ENCODE measurements at places on chromosomes 2 and 18. TPM values are rescaled to one million over a fixed set of nuclear protein-coding genes. Genes with fewer than 3 reads are reported as not detected.

GRCh38 chr18:2138552-2138951 lies 432.8 kb downstream of the METTL4 start:
- no peak for DNase-seq

DNA sequence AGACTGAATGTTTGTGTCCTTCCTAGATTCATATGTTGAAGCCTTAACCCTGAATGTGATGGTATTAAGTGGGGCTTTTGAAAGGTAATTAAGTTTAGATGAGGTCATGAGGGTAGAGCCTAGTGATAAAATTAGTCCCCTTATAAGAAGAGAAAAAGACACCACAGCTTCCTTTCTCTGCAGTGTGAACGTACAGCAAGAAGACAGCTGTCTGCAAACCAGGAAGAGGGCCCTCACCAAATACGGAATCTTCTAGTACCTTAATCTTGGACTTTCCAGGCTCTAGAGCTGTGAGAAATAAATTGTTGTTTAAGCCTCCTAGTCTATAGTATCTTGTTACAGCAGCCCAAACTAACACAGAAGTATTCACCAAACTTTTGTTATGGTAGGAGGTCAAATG lies 57.1 kb upstream of the CYTIP start:
- DNase-seq: no peak

- no peak for DNase-seq
Measured at GRCh38 chr18:48051945-48052840, 121.7 kb upstream of the SMAD2 start.

GRCh38 chr18:21741312-21741561 lies 645 bp downstream of the MIB1 start:
- no peak for DNase-seq

GRCh38 chr2:174438146-174438886 lies 42.8 kb downstream of the SCRN3 start:
- no peak for DNase-seq

DNA sequence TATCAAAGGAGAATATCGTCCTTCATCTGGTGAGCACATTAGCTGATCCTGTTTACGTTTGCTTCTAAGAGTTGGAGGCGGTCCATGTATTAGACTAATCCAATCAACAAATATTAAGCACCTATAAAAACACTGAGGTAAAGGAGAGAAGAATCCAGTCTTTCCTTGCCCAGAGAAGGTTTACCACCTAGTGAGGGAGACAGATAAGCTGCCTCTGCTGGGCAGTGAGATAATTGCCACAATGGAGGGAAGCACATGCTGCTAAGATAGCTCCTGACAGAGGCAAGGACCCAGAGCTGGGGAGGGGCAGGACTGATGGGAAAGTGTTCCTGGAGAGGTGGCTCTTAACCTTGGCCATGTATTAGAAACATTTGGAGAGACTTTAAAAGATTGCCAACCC lies 36.7 kb upstream of the ST8SIA5 start:
- DNase-seq: peak; percentile 2

- DNase-seq: no peak
Measured at GRCh38 chr2:8462280-8462679, 219.6 kb upstream of the ID2 start.

DNA sequence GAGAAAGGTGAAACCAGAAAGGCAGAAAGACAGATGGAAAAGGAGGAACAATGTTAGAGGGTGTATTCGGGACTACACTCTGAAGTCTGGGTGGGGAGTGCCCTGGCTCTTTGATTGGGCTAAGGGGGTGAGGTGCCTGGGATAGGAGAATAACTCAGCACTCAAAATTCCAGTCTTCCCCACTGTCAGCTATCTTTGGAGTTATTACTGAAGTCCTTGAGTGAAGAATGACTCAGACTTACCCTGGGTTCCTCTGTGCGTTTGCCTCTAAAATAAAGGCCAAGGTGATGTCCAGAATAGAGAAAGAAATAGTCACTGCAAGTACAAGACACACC lies 151.8 kb upstream of the SERPINE2 start:
- DNase-seq: peak; percentile 12

GRCh38 chr2:29236074-29236473 lies 120.9 kb downstream of the CLIP4 start:
- DNase-seq: no peak

- no peak for DNase-seq
Measured at GRCh38 chr18:44862112-44862511, 181.4 kb downstream of the SETBP1 start.

DNA sequence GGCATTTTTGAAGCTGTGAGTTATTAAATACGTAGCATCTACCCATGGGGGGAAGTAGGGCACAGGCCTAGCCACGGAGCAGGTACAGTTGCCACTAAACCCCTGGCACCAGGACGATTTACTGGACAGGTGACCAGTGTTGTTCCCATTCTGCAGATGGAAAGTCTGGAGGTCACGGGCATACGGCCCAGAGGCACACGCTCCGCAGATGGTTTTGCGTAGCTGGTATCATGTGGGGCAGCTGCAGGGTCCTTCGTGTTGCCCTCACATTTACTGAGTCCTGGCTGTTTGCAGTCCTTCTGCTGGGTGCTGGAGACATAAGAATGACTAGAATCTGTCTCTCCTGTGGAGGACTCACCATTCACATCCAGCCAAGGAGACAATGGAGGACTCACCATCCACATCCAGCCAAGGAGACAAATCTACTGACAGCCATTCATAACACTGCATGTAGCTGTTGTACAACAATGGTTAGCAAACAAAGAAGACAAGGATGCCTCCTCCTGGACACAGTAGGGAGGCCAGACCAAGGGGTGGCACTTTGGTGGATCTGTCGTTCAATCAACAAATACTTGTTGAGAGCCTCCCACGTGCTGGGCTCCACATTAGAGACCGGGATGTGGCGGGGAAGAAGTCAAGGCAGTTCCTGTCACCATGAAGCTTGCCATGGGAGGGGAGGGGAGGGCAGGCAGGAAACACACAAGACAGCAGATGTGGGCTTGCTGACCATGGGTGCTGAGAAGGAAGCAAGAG lies 24.9 kb downstream of the TWIST2 start:
- DNase-seq: no peak

DNA sequence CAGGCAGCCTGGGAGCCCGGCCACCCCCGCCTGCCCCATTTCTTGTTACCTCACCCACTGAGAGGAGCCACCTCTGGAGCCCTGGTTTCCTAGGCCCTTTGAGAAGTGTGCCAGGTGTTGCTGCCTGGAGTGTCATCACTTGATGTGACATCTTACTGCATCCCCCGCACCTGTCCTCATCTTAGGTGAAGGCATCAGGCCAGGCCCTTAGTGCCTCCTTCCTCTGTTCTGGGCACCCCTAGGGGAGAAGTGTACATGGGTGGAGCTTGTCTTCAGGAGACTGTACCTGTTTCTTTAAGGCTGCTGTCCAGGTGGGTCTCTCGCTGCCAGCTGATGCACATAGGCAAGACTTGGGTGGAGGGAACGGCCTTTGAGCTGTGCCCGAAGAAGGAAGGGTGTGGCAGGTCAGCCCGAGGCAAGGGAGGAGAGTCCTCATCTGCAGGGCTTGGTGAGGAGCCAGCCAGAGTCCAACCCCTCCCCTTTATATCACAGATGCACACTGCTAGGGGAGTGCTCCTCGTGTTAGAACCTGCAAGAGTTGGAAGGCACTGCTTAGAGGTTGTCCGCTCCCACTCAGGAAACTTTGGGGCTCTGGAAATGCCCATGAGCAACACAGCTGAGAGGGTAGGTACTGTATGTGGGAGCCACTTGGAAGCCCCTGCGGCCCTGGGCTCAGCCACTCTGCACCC lies 45.9 kb downstream of the NCK2 start:
- peak; percentile 14 for DNase-seq

- no peak for DNase-seq
Measured at GRCh38 chr2:108309903-108310302, 21.2 kb downstream of the SULT1C2 start.

DNA sequence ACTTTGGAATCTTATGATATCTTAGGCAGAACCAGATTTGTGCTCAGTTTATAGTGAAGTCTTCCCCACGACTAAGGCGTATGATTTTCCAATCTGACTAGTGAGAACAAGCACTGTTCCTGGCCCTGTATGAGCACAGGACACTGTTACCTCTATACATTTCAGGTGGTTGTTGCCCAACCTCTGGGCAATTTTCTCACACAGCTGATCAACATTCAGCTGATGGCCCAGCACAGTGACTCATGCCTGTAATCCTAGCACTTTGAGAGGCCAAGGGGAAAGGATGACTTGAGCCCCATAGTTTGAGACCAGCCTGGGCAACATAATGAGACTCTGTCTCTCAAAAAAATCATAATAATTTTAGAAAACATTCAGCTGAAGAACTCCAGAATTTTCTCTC lies 119.5 kb downstream of the ASXL3 start:
- no peak for DNase-seq

DNA sequence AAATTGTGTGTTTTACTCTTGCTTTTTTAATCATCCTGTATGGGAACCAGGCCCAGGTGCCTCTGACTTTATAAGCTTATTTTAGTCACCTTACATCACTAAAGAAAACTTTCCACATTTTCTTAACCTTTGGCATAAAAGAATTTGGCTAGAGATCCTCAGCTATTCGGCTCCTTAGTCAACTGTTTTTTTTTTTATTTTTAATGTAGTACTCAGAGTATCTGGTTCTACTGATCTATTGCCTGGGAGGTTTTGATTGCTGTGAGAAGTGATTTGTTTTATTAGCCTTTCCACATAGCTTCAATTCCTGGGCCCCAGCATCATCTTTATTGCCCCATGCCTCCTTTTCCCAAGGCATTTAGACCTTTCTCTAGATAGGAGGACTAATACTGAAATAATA lies 121.0 kb downstream of the MYO1B start:
- peak; percentile 15 for DNase-seq

DNA sequence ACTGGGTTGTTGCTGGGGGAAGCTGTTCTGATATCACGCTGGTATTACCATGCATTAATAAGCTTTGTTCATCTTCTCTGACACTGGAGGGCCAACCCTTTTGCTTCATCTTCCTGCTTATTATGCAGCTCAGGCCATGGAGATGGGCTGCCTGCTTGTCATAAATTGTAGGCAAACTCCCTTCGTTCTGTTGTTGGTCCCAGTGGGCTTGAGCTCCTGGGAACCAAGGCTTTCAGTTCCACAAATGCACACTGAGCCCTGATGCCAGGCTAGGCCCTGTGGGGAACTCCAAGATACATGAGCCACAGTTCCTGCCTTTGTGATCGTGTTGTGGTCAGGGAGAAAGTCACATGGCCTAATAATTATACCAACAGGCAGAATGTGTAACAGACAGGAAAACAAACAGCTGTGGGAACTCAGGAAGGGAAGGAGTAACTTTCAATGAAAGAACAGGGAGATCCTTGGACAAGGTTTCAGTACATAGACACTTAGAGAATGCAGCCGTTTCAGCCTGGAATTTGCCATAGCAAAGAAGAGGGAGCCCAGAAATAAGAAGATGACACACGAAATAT lies 49.0 kb upstream of the BCL2L11 start:
- peak; percentile 79 for DNase-seq

GRCh38 chr2:9099341-9099751 lies 95.9 kb upstream of the MBOAT2 start:
- peak; percentile 55 for DNase-seq

- no peak for DNase-seq
Measured at GRCh38 chr2:168039881-168040280, 207.5 kb downstream of the STK39 start.

GRCh38 chr18:21897811-21898210 lies 157.2 kb downstream of the MIB1 start:
- peak; percentile 77 for DNase-seq

DNA sequence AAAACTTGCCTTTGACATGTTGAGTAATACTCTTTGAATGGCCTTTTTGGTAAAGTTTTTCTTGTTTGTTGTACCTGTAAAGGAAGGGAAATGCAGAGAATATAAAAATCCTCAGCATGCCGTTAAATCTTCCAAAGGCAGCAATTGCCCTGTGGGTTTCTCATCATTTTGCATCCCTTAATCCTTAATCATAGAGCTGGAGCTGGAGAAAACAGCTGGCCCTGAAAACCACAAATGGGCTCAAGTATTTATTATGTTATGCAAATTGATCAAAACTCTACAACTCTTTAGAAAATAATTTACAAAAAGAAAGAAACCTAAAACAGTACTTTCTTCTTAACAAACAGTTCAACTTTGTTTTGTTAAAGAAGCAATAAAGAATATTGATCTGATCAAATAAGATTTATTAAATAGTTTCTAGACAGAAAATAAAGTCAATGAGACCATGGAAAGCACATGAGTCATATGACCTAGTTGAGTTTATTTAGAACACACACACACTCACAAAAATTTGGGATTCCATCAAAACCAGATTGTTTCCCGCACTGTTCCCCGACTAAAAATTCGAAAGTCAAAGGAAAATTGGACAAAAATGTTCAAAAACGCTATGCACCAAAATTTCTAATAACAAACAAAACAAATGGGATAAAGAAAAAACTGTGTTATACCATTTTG lies 309.0 kb downstream of the GULP1 start:
- no peak for DNase-seq

- no peak for DNase-seq
Measured at GRCh38 chr2:25831746-25832449, 46.4 kb downstream of the ASXL2 start.

DNA sequence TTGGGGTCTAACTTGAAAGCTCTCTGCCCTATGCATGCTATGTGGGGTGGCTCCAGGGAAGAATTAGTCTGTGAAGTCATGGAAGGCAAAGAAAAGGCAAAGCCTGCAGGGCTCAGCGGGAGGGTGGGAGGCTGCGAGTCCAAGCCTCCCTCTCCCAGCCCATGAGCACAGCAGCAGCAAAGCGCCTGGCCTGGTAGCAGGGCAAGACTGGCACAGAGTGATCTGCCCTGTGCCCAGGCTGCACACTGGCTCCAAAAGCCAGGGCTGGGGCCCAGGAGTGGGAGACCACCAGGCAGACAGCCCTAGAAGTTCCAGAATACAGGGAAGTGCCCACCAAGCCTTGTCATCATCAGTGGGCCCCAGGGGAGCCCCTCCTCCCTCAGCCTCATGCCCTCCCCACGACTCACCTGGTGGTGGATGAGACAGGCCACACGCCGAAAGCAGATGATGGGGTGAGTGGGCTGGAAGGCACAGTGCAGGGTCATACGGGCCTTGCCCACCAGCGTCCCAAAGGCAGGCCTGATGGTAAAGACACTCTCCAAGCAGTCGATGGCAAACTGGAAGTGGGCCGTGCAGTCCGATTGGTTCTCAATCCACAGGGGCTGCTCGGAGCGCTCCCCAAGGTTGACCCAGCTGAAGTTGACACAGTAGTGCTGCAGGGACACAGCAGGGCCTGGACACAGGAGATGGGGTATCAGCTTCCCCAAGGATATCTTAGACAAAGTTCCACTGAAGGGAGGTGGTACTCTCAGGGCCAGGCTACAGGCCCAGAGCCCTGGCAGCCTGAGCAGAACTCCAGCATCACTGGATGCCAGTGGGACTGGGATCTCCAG lies 12.1 kb downstream of the CFAP65 start:
- DNase-seq: no peak

GNLY gene
- not detected for total RNA-seq

TTR gene
- not detected for total RNA-seq

UGT1A4 gene
- total RNA-seq: not detected

POTEC gene
- not detected for total RNA-seq

OTOF gene
- not detected for total RNA-seq

MROH2A gene
- total RNA-seq: not detected

MAP3K19 gene
- total RNA-seq: not detected

POTEF gene
- total RNA-seq: not detected

ERBB4 gene
- total RNA-seq: under 0.01 TPM

DUSP19 gene
- total RNA-seq: 0.58 TPM

RGPD3 gene
- 0.04 TPM for total RNA-seq

LDLRAD4 gene
- total RNA-seq: not detected

MRO gene
- 0.55 TPM for total RNA-seq

TMEM37 gene
- 0.26 TPM for total RNA-seq

DQX1 gene
- 0.63 TPM for total RNA-seq

SCN3A gene
- total RNA-seq: 0.12 TPM

SF3B1 gene
- 125 TPM for total RNA-seq

CCDC85A gene
- total RNA-seq: 1.1 TPM

STK39 gene
- 20.8 TPM for total RNA-seq

RBM44 gene
- total RNA-seq: 0.51 TPM

NEU4 gene
- total RNA-seq: not detected

Data from PC-3 (cell line).